COLO829 (cell line): ENCODE measurements at places on chromosomes 16 and 17.

DNA sequence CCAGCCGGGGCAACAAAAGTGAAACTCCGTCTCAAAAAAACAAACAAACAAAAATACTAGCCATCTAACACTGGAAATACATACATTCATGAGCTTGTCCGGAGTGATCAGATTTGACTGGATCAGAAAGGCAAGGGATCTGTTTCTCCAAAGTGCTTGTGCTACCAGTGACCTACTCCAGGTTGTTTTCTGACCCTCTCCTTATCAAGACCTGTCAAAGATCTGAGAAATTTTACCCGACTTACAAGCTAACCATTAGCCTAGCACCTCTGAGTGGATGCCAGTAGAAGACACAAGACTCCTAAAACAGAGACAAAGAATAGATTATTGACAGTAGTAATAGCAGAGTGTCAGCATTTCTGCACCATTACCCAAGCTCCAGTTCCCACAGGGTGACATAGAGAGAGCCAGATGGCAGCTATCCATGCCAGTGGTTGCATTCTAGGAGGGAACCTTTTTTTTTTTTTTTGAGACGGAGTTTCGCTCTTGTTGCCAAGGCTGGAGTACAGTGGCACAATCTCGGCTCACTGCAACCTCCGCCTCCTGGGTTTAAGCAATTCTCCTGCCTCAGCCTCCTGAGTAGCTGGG is 9.8 kb downstream of the ASPA start:
- DNase-seq: no peak

- DNase-seq: no peak
Observed at GRCh38 chr17:30222251-30222650, 13.2 kb downstream of the SLC6A4 start.

GRCh38 chr17:70074956-70075355 is at the start of gene KCNJ16:
Gene KCNJ16, plus strand, starts transcription at chr17:70075225. Its CDS starts 56,863 bp downstream, at chr17:70132088.
- no peak for DNase-seq

DNA sequence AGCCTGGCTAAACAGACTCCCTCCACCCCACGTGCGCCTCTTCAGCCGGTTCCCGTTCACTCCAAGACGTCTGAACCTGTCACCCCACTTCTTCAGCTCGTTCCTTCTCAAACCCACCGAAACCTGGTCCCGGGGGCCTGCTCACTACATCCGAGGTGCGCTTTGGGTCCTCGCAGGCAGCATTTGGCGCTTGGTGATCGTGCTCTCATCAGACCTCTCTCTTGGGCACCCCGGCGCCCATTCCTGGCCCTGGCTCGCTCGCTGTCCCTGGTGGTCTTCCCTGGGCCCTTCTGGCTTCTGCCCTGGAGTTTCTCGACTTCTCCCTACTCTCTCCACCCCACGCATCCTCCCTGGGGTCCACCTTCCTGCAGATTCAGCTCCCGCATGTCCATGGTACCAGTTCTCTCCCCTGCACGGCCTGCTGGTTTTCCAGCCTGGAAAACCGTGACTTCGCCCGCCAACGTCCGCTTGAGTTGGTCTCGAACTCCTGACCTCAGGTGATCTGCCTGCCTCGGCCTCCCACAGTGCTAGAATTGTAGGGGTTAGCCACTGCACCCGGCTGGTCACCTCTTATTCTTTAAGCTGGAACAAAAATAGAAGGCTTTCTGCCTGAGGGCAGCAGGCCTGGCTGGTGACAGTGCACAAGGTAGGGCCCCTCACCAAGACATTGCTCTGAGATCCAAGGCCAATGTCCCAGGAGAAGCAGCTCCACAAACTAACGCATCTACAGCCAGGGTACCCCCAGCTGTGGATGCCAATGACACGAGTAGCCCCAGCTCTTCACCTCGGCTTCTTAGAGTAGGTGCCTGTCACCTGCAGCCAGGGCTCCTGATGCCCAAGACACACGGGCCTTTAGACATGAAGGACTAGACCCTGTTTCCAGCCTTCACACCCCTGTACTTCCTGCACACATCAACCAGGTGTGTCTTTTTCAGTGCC is 1.1 kb upstream of the MEAK7 start:
- DNase-seq: no peak

- no peak for DNase-seq
Observed at GRCh38 chr16:11526655-11527350, 59.9 kb downstream of the LITAF start.

DNA sequence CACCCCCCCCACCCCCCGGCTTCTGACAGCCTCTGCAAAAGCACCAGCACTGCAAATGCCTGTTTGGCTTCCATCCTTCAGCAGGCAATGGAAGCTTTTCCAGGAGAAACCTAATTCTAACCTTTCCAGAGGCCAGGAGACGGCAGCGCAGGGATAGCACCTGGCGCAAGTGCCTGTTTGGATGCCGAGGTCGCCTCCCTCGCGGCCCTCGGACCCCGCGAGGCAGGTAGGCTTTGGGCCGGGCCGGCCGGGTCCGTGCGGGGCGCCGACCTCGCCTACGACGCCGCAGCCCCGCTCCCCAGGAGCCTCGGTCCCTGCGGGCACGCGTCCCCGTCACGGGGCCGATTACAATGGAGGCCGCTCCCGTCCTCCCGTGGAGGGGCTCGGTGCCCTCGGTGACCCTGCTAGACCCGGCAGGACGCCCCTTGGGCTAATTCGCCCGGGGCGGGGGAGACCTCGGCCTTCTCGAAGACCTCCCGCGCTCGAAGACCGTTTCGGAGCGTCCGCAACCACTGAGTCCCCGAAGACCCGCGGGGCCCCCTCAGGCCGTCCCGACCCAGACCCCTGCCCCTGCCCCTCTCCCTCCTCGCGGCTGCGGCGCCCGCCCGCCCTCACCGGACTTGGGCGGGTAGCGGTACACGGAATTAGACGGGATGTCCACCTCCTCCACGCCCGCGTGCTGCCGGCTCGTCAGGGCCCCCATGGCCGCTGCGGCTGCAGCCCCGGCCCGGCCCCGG is 587 bp downstream of the RNF157 start:
- DNase-seq: no peak

DNA sequence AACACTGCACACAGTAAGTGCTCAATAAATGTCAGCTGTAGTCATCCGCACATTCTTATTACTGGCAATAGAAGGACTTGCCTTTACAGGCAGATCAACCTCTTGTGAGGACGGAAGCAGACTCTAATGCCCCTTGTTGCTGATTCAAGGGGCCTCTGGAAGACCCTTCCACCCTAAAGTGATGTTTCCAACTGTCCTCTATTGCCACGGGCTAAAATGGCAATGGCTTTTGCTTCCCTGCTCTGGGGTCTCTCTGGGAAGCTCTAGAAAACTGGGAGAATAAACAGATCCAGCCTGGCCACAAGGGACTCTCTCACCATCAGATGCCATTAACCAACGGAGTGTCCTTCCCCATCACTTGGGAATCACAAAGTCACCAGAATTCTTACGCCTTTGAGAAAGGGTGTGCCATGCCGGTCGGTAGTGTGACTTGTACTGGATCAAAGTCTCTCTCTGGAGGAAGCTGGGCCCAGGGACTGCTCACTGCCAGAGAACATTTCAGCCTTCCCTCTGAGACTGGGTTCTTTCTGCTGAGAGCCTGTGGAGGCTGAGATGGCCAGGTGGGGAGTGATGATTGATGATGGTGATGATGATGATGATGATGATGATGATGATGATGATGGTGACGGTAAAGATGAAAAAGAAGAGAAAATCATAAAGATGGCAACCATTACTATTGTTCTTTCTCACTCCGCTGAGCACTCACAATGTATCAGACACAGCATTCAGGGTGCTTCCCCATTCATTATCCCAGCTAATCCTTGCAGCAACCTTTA is 146.8 kb downstream of the CYLD start:
- DNase-seq: no peak

- no peak for DNase-seq
Observed at GRCh38 chr16:4382795-4383357, 11.2 kb downstream of the VASN start.

GRCh38 chr17:82588266-82589175 is 59.7 kb downstream of the WDR45B start:
- DNase-seq: no peak

GRCh38 chr17:42288803-42289610 is 709 bp downstream of the STAT5A start:
- DNase-seq: no peak

DNA sequence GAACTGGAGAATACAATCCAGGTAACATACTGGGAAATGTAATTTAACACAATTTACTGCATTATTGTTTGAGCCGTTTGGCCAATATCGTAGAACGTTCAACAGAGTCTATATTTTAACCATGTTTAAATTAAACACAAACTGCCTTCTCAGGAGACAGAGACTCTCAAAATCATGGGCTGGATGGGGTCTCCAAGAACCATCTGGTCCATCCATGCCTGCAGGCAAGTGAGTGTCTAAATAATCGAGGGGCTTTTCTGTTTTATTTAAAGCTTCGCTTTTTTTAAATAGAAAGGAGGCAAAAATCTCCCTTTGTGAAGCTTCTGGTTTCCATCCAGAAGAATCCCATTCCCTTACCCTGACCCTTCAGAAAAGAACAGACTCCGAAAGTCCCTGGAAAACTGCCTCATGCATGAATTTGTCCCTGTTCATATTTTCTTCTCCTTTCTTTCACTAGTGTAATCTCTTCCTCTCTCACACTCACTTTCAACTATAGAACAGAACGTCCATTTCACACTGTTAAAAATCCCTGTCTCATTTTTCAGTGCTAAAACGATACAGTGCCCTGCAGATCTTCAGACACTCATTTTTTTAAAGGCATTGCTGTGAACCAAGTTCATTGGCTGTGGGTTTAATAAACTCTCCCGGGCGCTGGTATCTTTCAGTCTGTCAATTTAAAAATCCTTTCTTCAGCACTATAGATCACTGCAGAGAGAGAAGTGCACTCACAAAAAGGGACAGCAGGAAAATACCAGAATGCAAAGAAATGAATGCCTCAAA is 111.4 kb upstream of the TOM1L1 start:
- no peak for DNase-seq

DNA sequence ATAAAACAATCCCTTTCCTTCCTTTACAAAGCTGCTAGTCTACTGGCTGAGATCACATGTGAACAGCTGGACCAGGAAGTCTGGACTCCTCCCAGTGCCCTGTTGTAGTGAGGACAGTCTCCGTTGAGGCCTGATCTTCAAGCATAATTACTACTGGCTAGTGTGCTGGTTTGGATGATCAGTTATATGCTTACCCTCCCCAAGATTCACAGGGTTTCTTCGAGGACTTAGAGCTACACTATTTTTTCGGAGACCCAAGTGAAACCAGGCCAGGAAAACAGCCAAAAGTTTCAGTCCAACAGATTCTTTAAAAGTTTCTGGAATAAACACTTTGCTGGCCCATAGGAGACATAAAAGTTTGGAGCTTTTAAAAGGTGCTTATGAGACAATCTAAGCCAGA is 194.9 kb upstream of the CDH11 start:
- DNase-seq: no peak

- no peak for DNase-seq
Observed at GRCh38 chr17:56594320-56595107, 1.0 kb downstream of the NOG start.

- no peak for DNase-seq
Observed at GRCh38 chr16:56228476-56228875, 37.2 kb downstream of the GNAO1 start.

DNA sequence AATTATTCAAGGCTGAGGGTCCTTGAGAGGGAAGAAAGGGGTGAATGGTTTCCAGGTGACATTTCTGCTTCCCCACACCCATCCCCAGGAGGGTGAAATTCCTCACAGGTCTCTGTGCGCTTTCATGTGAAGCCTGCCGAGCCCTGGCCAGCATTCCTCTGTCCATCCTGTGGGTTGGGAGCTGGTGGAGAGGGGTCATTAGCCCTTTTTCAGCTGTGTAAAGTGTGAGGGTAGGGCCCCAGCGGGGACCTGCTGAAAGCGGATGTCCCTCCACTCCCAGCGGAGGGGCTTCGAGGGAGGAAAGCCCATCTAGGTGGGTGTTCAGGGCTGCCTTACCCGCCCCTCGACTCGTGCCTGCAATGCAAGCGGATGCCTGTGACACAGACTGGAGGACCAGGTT is 53.3 kb upstream of the DLX4 start:
- DNase-seq: no peak

- no peak for DNase-seq
Observed at GRCh38 chr16:4678596-4678995, 14.8 kb upstream of the NUDT16L1 start.

GRCh38 chr16:89308391-89309333 is 91.2 kb downstream of the ZNF778 start:
- no peak for DNase-seq

DNA sequence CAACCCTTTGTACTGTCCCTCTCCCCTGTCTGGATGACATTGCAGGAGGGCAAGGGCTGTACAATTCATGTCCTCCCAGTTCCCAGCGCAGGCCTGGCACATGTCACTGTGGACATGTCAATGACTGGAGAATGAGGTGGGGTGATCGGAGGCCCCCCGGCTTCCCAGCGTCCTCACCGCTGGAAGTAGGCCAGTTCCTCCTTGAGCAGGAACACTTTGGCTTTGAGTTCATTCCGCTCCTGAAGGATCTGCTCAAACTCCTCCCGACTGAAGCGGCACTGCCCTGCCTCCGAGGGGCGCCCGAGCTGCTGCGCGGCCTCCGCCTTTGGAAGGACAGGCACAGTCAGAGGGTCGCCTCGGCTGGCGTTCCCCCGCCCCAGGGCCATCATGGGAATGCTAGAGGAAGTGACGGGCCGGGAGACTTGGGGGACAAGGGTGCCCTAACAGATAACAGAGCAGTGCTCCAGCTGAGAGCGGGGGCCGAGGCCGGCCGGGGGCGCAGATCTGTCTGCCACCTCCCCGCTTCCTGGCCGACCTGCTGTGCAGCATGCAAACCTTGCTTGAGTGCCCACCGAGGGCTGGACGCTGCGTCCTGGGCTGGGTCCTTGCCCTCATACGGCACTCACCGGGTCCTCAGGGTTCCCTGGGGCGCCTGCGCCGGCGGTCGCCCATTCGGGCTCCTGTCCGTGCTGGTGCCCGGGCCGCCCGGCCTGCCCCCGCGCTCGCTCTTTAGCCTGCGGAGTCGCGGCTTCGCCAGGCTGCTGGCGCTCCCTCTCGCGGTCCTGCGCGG is 1.3 kb downstream of the RILP start:
- no peak for DNase-seq

DNA sequence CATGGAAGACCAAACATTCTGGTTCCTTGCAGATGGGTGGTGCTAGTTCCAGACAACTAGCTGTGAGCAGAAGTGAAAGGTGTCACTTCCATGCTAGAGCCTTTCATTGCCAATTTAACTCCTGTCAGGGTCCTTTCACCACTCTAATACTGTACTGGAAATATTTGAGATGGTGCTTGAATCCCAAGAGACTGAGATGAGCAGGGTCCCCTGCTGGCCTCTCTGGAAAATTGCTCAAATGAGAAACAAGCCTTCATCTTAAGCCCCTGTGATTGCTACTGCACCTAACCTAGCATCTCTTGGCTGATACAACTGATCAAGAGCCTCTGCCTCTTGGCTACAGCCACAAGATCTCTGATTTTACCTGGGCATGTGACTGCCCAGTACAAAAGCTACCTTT is 7.4 kb upstream of the VAC14 start:
- no peak for DNase-seq

- DNase-seq: no peak
Observed at GRCh38 chr17:75809631-75810111, 25.1 kb downstream of the UNK start.

DNA sequence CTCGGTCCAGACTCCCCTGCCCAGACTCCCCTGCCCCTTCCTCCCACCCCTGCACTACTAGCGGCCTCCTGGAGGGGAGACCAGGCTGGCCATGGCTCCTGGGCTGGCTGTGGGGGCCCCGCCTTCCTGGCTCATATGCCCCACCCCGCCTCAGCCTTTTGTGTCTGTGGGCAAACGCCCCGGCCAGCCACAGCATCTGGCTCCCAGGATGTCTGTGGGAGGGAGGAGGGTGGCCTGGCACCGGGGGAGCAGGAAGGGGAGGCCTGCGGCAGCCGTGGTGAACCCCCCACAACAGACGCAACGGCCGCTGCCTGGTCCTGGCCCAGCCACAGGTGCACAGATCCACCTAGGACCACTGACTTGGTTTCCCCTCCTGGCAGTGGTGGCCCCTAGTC is 32.9 kb downstream of the BAHCC1 start:
- no peak for DNase-seq
